CD4-positive, alpha-beta T cell treated with Interleukin-6 for 4 hours (primary cell): ENCODE measurements at places on chromosomes 5 and 9.

DNA sequence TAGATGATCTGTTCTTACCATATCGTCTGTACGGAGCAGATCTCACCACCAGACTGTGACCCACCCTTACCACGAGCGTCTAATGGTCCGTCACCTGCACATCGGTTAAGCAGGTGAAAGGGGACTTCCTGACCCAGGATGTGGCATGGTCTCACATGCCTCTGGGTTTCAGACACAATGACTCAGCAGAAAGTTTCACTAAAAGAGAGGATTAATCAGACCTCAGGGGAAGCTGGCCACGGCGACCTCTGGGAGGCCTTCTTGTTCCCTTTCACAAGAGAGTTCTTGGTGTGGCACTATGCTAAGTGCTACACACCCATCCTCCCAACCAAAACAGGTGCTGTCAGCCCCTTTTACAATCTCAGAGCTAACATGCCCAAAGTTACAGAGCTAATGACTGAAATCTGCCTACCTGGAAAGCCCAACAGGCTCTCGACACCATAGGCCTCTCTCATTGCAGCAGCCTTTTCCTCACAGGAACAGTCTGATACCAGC is 41.6 kb downstream of the ADAMTS12 start:
- DNase-seq = peak; percentile 18

DNA sequence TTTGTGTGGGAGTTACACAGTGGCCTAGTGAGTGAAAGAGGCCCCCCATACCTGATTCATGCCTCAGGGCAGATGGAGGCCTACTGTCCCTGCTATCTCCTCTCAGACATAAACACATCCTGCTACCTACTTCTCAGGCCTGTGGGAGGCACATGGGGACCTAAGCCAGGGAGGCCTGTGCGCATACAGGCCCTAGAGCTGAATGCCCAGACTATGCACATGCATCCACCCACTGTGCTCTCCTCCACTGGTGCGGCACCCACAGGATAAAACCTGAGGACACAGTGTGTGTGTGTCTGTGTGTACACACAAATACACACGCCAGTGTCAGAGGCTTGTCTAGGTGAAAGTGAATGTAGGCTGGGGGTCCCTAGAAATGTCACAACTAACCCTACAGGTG is 1.4 kb downstream of the PAX5 start:
- DNase-seq = no peak

DNA sequence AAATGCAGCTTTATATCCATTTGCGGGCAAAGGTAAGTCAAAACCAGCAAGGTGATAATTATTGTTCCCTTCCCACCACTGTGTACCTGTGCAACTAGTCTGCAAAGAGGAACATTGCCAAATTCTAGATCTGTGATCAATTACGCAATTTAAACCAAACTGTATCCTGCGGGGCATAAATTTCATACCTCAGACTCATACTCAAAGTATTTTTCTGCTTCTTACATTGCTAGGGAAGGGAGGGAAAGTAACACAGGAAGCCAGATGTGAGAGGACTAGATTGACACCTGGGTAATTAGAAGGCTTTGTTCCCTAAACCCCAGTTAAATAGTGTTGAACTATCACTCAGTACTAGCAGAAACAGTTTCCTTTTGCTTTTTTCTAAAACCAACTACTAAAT is 240.2 kb upstream of the ZNF608 start:
- DNase-seq = no peak

DNA sequence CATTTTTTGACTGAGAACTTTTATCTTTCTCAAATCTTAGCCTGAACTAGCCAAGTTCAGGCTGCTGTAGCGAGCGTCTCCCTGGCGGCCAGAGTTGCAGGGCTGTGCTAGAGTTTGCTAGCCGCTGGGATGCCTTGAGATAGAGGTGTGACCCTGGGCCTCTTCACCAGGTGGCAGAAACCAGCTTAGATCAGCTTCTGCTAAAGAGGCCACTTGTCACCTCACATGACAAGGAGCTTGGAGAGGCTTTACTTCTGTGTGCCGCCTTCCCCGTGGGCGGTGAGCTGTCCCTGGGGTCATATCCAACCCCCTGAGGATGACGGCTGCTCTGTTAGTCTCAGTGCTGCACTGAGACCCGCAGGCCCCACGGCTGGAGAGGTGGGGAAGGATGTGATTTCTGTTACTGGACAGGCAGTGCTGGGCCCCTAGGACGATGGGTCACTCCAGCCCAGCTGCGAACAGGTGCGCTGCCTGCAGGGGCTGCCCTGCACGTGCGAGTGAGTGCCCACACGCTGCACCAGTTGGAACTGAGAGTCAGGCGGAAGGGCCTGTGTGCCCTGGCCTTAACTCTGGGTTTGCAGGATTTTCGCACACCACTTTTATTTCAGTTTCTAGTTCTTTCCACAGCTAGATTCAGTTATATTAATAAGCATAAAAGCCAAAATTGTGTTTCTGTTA is 63.8 kb downstream of the EHMT1 start:
- DNase-seq = no peak

DNA sequence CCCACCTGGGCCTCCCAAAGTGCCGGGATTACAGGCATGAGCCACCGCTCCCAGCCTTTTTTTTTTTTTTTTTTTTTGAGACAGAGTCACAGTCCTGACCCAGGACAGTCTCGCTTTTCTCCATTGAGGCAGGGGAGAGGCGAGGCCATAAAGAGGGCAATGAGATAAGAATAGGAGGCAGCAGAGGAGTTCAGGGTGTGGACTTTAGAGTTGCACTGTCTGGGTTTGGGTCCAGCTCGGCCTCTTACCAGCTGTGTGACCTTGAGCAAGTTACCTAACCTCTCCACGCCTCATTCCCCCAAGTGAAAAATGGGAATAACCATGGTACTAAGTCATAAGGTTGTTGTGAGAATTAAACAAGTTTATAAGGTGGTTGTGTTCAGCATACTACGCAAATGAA is 24.6 kb upstream of the ANKH start:
- no peak for DNase-seq

- no peak for DNase-seq
Observed at GRCh38 chr9:131406563-131407436, 12.9 kb downstream of the PRRC2B start.

DNA sequence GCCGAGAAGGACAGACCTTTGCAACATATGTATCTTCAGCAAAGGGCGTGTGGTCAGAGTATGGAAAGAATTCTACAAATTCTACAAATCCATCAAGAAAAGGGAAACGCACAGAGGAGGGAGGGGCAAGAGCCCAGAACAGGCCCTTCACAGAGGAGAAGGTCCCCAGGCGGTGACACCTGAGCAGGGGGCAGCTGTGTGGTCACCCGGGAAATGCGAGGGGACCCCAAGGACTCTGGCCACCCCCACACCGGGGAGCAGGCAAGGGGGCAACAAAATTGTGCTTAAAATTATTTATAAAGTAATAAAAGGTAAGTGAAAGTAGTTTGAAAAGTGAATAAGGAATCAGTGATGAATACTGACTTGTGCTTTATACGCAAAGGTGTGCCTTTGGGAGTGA is 17.6 kb downstream of the NACC2 start:
- no peak for DNase-seq

- DNase-seq = peak; percentile 6
Observed at GRCh38 chr5:149932445-149933350, 11.9 kb downstream of the PDE6A start.

DNA sequence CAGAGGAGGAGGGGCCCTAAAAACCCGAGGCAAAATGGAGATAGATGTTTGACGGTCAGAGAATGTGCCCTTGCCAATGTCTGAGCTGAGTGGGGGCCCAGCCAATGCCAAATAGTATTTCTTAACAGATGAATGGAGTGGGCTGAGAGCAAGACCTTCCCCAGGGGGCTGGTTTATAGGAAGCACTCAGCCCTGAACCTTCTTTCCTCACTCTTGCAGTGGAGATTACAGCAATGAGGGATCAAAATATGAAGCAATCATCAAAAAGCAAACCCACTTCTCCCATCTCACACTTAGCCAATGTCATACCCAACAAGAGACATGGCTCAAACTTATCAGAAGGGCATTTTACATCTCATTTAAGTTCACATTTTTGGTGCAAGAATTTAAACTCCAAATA is 350.3 kb downstream of the GADD45G start:
- DNase-seq = no peak

- no peak for DNase-seq
Observed at GRCh38 chr5:151721087-151721646, 34.5 kb upstream of the SPARC start.

DNA sequence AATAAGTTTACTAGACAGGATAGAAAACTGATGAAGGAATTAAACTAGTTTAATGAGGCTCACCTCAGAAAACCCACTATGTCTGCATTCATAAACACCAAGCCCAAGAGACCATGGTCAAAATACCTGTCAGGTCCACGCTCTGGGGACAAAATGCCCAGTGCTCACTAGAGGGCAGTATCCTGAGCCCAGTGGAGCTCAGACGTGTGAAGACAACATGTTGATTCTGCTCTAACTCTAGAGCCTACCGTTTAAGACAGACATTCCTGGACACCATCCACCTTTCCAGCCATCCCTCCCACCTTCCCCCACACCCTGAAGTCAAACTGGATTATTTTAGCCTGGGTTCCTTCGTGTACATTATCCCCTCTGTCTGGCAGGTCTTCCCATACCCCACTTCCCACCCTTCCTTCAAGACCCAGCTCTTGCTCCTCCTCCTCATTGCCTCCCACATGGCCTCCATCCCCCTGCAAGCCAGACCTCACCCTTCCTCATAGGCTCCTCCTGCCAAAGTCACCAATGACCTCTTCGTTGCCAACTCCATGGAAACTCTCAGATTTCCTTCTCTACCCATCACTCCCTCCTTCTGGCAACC is 142.3 kb upstream of the FSTL4 start:
- no peak for DNase-seq

GRCh38 chr5:145938776-145939539 is 2.6 kb downstream of the SH3RF2 start:
- DNase-seq = no peak

DNA sequence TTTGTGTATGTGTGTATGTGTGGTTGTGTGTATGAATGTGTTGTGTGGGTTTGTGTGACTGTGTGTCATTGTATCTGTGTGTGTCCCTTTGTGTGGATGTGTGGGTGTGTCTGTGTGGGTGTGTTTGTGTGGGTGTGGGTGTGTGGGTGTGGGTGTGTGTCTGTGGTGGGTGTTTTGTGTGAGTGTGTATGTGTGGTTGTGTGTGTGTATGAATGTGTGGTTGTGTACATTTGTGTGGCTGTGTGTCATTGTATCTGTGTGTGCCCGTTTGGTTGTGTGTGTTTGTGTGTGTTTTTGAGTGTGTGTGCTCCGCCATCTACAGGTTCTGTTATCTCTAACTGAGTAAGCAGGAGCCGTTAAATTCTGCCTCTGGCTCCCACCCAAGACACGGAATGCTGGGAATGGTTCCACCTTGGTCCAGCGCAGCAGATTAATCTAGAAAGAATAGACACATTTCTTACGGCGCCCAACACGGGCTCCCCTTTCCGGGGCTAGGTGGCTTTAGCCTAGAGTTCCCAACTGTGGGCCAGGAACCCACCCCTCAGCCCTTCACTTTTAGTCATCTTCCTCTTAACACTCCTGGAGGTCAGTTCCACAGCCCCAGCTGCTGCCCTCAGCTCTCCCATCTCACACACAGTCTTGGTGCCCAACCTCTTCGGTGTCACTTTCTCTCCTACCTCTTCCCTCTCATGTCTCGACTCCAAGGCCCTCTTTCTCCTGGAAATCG is 197.1 kb downstream of the TTLL11 start:
- no peak for DNase-seq

- no peak for DNase-seq
Observed at GRCh38 chr5:175837171-175837699, 34.1 kb upstream of the CPLX2 start.

GRCh38 chr5:131221888-131222287 is 42.0 kb upstream of the CDC42SE2 start:
- DNase-seq = no peak

DNA sequence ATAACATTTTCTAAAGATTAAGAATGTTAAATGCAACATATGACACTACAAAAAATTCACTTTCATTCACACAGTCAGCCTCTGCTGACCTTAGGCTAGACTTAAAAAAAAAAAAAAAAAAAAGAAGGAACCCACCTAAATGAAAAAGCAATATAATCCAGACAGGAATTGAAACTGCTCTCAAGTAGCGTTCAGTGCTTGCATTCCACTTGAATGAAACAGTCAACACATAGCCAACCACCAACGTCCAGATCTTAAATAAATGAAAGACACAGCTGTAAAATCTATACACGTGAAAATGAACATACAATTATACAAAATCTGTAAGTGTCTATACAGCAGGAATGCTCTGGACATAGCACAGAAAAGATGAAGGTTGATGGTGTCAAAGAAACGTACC is 11.4 kb downstream of the TMEM245 start:
- no peak for DNase-seq

DNA sequence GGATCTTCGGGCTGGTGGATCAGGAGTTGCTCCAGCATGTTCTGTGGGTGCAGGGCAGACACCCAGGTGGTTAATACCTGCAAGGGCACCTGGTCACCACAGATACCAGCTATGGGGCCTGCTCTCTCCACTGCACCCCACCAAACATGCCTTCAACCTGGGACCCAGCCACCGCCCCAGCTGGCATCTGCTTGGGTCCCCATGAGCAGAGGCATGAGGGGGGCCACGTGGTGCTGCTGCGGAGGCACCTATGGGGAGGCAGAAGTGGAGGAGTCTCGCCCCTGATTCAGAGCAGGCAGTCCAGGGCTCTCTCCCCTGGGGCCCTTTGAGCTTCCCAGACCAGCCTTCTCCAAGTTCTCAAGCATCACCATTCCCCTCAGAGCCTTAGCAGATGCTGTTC is 2.9 kb downstream of the AK8 start:
- DNase-seq = no peak

GRCh38 chr9:6902423-6902822 is 144.7 kb downstream of the KDM4C start:
- no peak for DNase-seq

- DNase-seq = no peak
Observed at GRCh38 chr9:83061990-83062650, 822 bp downstream of the RASEF start.

GRCh38 chr5:25056836-25057235 is 412.1 kb upstream of the CDH10 start:
- no peak for DNase-seq

DNA sequence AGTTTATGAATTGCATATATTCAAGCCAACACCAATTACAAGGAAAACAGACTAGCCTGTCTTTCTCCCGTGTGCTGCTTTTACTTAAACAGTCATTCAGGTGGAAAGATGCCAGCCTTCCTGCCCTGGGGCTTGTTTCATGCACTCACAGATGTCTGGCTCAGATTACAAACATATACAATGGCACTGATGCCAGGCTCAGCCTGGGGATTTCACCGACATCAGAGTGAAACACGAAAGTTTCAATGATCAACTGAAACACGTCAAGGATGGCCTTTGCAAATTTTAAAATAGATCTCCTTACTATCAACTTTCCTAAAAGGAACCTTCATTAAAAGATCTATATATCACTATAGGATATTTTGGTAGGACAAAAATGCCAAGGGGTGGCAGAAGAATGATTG is 1576.5 kb downstream of the EFNA5 start:
- no peak for DNase-seq

DNA sequence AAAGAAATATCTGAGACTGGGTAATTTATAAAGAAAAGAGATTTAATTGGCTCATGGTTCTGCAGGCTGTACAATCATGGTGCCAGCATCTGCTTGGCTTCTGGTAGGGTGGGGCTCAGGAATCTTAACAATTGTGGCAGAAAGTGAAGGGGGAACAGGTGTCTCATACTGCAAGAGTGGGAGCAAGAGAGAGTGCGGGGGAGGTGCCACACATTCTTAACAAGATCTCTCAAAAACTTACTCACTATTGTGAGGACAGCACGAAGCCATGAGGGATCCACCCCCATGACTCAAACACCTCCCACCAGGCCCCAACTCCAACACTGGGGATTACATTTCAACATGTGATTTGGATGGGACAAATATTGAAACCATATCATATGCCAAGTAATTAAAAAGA is 70.1 kb upstream of the PANK3 start:
- DNase-seq = no peak

- no peak for DNase-seq
Observed at GRCh38 chr5:94082405-94082804, 341.0 kb upstream of the POU5F2 start.
